Right cardiac atrium (tissue), 5 donors: ENCODE measurements at places on chromosomes 1 and 21. TPM values are rescaled to one million over a fixed set of nuclear protein-coding genes. Genes with fewer than 3 reads are reported as not detected.
A peak's percentile ranks its signal among the peaks of the same experiment; 100 is the strongest.

The MAGOH gene
- total RNA-seq = 28.2 TPM

The OR10Z1 gene
- not detected for total RNA-seq

- no peak for DNase-seq
Observed at GRCh38 chr1:155777582-155777981, 79.4 kb downstream of the GON4L start.

DNA sequence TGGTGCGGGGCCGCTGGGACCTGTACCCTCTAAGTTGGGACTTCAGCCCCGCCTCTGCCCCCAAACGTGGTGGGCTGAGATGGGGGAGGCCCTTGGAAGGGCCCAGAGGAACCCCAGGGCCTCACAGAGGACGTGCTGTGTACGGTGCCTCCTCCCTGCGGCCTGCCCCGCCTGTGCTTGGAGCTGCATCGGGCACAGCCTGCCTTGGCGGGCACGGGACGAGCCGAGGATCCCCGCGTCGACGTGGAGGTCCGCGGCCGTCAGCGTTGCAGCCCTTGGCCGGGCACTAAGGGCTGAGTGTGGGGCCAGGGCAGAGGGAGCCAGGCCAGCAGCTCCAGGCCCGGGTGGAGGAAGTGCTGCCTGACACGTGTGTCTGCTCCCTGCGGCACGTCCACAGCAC is 43.4 kb downstream of the PRKCZ start:
- DNase-seq = peak; percentile 40

- DNase-seq = peak; percentile 68
Observed at GRCh38 chr1:11648732-11649158, 5.5 kb downstream of the FBXO2 start.

DNA sequence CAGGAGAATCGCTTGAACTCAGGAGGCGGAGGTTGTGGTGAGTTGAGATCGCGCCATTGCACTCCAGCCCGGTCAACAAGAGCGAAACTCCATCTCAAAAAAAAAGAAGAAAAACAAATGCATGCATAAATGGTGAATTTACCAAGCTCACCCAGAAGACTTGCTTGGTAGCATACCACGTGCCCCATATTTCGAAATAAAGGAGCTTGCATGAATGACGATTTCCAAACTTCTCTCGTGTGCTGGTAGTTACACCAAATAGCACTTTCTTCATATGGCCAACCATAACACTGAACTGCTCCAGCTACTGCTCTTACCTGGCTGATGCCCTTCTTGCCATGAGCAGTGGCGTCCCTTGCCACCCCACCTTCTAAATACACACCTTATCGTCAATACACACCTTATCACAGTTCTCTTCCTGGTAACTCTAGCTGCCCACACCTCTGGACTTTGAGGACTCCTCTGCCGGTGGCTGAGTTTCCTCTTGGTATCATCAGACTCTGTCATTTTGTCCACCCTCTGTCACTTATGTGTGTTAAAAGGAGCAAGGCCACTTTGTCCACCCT is 2.8 kb downstream of the DOP1B start:
- DNase-seq = no peak

DNA sequence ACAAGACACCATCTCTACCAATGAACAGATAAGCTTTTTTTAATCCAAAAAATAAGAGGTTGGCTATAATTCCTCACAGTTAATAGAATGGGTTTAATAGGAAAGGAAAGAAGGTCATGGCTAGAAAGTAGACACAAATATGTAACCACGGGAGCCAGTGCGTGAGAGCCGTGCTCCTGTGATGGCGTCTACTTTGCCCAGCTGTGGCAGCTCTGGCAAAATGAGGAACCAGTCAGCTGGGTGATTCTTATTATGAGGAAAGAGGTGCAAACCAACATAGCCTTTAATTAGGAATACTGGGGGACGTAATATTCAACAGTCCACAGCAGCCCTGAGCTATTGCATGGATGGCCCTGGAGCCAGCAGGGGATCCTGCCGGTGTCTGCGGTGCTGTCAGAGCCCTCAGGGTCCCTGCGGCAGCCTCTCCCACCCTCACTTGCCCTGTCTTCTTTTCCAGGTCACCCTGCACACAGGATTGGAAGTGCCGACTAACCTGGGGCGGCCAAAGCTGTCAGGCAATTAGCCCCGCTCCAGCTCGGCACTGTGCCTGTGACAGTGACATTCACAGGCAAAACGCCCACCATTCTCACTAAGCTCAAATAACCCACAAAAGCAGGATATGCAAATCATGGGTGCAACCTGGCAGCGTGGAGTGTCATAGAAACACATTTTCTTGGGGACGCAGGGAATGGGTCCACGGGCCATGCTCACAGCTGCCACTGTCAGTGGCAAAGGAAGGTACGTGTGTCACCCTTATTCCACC is 25.9 kb upstream of the GNPAT start:
- no peak for DNase-seq

GRCh38 chr1:229385853-229386456 is 43.1 kb upstream of the CCSAP start:
- DNase-seq = no peak

DNA sequence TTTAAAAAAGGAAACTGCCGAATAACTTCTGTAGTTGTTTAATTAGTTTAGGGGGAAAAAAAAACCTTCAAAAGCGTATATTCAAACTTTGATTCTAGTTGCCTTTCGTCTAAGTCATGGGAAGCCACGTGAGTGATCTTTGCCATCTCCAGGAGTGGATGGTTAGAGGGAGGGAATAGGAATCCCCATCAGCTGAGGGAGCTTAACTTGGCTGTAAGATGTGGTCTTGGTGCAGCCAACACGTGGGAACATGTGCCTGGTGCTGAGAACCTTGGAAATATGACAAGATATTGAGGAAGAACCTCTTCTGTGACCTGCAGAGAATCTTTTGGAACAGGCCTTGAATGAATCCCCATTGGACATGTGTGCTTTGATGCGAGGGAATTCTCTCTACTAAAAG is 1.7 kb downstream of the BACE2 start:
- no peak for DNase-seq

DNA sequence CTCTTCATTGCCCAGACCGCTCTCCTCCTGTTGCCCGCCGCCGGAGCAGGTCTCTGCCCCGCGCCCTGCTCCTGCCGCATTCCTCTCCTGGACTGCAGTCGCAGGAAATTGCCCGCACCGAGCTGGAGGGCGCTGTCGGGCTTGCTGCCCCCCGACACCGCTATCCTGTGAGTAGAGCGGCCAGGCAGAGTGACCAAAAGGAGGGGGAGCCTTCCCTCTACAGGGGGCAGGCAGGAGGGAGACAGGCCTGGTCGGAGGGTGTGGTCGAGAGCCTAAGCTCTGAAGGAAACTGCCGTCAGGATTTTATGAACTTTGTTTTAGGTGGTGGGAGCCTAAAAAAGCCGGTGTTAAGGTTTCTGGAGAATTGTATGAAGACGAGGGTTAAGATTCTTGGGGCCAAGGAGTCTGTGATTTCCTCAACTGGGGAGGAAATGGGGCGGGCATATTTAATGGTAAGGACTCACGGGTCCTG is 517 bp downstream of the LRIG2 start:
- no peak for DNase-seq

DNA sequence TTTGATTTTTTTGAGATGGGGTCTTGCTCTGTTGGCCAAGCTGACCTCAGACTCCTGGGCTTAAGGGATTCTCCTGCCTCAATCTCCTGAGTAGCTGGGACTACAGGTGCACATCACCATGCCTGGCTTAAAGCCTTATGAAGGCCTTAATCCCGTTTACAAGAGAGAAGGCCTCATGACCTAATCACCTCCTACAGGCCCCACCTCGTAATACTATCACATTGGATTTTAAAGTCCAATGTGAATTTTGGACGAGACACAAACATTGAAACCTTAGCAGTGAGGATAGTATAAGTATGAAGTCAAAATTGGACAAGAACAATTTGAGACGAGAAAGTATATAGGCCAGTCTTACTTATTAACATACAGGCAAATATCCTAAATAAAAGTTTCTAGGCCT is 73.9 kb downstream of the MAST2 start:
- DNase-seq = no peak

DNA sequence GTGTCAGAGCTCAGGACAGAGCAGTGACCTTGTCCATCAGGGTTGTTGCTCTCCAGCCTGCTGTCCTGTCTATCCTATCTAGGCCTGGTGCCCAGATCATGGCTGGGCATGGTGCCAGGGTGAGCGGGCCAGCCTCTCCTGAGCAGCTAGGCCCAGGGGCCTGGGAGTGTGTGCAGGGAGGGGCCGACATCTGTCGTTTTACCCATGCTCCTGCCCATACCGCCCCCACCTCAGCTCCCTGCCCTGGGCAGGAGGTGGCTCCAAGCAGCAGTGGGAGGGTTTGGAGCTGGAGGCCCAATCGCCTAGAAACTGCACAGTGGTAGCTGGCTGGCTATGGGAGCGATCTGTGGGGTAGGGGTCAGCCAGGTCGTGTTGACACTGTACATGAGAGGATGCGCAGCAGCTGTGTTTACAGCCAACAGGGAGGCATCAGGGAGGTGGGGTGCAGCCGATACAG is 6.5 kb downstream of the INSRR start:
- DNase-seq = peak; percentile 88

The GAS5 gene
- 73.5 TPM for total RNA-seq

The GPR153 gene
- total RNA-seq = 6.7 TPM

The HORMAD1 gene
- 0.60 TPM for total RNA-seq

- no peak for DNase-seq
Observed at GRCh38 chr1:50521703-50522102, 98.5 kb upstream of the DMRTA2 start.

The AUNIP gene
- not detected for total RNA-seq

GRCh38 chr1:228990906-228991569 is 255.8 kb downstream of the RHOU start:
- DNase-seq = peak; percentile 47

GRCh38 chr1:203544485-203544884 is 50.5 kb downstream of the OPTC start:
- no peak for DNase-seq

The FHAD1 gene
- total RNA-seq = not detected

DNA sequence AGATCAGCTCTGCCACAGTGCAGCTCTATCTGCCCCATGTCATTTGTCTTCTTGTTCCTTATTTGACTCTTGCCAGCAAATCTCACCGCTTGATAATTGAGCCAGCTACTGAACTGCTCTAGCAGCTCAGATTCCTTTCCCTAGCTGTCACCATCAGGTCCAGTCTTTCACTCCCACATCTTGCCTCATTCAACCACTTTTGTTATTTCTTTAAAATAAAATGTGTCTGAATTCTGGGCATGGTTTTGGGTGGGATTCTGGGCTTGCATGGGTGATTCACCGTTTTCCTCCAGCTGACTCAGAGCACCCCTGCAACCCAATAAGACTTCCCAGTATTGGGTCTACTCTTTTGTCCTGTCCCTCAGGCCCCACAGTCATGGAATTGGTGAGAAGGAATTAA is 215.7 kb downstream of the DSCAM start:
- no peak for DNase-seq

DNA sequence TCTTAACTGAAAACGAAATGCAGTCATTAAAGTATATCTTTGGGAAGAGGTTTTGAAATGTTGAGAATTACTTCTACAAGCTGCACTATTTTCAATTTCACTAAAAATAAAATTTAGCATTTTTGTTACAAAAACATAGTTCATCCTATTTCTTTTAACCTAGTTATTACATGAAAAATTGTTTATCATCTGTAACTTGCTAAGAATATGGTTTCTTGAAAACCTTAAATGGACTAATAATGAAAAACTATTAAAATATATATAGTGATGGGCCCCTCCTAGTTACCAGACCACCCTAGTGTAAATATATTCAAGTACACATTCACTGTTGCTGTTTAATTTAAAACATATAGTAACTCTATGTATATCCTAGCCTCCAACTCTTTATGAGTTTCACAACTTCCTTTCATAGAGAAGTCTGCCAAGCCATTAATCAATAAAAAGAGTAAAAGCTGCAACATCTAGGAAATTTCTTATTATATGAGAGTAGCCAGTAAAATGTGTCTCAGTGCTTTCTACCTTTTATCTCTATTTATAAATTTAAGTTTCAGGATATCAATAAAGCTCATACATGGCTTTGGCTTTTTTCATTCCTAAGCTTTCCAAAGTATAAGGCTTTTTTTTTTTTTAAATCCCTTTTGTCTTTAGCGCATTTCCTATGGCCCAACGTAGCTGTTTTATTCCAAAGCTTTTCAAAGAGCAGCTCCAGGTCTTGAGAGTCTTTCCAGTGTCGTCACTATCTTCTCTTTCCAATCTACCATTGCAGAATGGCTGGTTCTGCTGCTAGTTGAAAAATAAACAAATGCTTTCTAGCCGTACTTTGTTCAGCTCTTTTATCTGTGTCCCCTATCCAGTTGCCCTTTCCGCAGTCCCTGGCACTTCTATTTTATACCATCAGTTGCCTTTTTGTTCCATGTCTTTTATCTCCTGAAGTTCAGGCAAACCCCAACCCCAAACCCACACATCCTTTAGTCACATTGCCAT is 6.5 kb downstream of the IRF2BP2 start:
- no peak for DNase-seq

The SMIM1 gene
- 44.2 TPM for total RNA-seq

DNA sequence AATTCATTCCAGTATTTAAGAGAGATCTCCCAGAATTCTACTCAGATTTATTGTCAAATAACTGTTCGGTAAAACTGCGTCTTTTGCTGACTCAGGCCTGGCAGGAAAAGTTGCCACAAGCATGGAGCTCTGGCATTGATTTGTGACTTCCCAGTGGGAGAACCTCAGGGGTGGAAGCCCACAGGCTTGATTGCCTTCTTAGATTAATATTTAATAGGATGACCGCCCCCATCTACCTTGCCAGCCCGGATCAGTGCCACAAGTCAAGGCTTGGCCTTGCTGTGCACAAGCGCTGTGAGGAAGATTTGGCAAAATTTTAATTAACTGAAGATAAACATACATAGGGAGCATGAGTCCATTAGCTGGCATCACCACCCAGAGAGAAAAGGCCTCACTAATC is 93.5 kb downstream of the LRIG2 start:
- no peak for DNase-seq

The AGT gene
- total RNA-seq = 114 TPM

DNA sequence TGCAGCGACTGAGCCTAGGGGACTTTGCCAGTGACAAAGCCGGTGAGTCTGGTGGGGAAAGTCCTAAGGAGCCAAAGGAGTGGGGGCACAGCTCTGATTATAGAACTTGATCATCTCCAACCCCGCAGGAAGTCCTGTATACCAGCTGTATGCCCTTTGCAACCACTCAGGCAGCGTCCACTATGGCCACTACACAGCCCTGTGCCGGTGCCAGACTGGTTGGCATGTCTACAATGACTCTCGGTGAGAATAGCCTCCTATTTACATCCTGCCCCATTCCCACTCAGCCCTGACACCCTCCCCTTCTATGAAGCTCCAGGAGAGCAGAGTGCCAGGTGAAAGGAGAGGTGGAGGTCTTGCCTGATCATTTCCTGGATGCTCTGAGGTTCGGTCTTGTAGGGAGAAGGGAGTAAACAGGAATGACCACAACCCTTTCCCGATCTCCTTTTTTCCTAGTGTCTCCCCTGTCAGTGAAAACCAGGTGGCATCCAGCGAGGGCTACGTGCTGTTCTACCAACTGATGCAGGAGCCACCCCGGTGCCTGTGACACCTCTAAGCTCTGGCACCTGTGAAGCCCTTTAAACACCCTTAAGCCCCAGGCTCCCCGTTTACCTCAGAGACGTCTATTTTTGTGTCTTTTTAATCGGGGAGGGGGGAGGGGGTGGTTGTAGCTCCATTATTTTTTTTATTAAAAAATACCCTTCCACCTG is 1.2 kb upstream of the PPOX start:
- peak; percentile 56 for DNase-seq

The C8A gene
- not detected for total RNA-seq

The TLR5 gene
- 5.2 TPM for total RNA-seq

- no peak for DNase-seq
Observed at GRCh38 chr1:94708811-94709210, 111.3 kb upstream of the SLC44A3 start.
